Endothelial cell of umbilical vein (primary cell): ENCODE measurements at places on chromosomes 13 and 19.

DNA sequence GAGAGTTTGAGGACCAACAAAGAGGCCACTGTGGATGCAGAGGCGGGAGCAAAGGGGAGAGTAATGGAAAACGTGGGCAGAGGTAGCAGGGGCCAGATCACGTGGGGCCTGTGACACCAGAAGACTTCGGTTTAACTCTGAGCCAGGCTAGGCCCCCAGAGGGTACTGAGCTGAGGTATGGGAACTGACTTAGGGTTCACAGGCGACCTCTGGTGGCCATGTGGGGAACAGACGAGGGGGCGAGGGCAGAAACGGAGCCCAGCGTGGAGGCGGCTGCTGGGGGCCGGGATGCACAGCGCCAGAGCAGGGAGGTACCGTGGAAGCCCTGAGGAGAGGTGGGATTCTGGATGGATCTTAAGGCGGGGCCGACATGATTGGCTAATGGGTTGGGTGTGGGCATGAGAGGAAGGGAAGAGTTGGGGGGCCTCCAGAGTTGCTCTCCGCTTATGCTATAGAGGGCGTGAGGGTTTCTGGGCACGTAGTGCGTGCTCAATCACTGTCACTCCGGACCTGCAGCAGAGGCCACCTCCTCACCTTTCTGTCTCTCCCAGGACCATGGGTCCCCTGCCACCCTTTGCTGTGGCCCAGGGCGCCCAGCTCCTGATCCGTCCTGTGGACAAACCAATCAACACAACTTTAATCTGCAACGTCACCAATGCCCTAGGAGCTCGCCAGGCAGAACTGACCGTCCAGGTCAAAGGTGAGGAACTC lies 13.7 kb downstream of the PVR start:
- peak; percentile 60 for DNase-seq

- DNase-seq, result no peak
Observed at GRCh38 chr13:44819772-44820171, 169.5 kb downstream of the NUFIP1 start.

- DNase-seq, result no peak
Observed at GRCh38 chr13:113869263-113869662, 5.4 kb upstream of the GAS6 start.

- DNase-seq, result no peak
Observed at GRCh38 chr13:24304620-24305019, 4.8 kb upstream of the C1QTNF9 start.

GRCh38 chr19:47210689-47211316 lies 20.2 kb downstream of the BBC3 start:
- DNase-seq, result peak; percentile 91

- no peak for DNase-seq
Observed at GRCh38 chr13:76398425-76398824, 487.8 kb downstream of the KCTD12 start.

DNA sequence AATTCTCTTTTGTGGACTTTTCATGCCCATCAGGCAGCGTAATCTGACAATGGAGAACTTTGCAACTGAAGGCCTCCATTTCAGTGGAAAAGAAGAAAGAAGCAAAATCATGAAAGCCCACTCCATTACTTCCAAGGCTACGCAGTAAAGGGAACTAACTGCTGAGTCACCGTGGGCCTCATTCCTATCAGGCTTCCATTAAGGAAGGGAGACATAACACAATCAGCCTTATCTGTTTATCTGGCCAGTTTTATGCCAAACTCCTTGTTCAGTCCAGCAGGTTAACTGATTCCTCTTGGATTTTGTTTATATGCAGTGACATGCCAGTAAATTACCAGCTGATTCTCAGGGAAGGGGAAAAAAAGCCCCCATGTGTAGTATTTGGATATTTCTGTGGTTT lies 56.8 kb upstream of the KATNAL1 start:
- peak; percentile 87 for DNase-seq

DNA sequence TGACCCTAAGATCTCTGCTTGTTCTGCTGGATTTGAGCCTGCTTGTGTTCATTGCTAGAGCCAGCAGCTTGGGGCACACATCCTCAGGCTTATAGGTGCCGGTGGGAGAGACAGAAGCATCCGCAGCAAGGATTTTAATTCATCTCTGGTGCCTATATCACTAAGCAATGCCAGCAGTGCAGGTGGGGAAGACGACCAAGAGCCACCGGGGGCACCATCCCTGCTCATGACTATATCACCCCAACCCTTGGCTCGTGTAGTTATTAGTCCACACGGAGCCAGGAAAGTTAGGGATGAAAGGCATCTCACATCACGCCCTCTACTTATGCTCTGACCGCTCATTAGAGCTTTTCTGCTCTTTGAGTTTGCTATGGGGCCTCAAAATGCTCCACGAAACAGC lies 298.2 kb downstream of the DCLK1 start:
- DNase-seq, result no peak

DNA sequence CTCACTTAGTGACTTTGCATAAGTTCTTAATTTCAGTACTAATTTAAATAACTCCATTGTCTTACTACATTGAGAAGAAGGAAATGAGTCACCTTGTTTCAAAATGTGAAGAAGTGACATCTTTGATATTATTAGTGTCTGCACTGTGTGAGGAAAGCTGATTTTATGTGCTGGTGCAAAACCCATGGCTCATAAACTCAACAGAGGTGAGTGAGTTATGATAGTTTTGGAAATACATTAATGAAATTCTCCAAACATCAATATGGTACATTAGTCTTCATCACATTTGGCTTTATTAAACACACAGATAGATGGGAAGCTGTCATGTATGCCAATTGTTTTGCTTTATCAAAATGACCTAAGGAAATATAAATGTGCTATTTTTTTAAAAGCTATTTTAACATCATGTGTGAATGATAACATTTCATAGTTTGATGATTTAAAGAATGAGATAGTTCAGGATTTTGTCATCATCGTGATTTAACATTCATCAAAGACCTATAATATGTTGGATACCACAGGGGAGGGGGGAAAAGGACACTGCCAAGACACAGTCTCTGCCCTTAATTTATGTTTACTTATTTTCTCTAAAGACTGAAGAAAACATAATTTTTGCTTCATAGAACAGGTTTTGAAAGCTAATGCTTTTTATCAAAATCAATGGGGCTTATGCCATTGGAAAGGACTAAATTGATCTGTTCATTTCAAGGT lies 902.3 kb upstream of the SLITRK1 start:
- no peak for DNase-seq

DNA sequence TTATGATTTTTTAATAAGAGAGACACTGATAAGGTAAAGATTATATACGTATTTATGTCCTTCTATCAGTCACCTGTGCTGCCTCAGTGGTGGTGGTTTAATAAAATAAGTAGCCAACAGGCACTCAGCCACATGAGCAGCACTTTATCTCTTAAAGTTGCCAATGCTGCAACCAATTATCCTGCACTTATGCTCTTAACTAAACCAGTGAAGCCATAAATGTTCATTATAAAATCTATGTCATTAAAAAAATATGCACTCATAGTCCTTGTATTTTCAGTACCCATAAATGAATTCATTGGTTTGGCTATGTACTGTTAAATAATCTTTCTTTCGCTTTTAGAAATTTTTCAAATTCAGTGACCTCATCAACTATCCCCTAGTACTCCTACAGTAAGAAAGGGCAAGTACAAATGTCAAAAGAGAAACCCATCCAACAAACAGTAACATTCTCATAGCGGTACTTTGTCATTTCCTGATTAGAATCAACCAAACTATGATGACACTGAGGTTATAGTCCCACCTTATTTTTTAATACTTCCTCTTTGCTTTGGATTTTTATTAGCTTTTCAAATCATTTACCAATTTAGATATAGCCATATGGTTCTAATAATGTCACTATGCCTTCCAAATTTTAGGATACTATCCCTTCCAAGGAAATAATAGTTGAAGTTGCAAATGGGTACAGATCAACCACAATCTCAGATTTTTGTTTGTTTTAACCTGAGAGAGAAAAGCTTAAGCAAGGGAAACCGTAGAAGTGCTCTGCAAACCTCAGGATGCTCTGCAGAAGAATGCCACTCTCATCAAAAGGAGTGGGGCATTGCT lies 190.9 kb downstream of the KLF12 start:
- DNase-seq, result no peak

DNA sequence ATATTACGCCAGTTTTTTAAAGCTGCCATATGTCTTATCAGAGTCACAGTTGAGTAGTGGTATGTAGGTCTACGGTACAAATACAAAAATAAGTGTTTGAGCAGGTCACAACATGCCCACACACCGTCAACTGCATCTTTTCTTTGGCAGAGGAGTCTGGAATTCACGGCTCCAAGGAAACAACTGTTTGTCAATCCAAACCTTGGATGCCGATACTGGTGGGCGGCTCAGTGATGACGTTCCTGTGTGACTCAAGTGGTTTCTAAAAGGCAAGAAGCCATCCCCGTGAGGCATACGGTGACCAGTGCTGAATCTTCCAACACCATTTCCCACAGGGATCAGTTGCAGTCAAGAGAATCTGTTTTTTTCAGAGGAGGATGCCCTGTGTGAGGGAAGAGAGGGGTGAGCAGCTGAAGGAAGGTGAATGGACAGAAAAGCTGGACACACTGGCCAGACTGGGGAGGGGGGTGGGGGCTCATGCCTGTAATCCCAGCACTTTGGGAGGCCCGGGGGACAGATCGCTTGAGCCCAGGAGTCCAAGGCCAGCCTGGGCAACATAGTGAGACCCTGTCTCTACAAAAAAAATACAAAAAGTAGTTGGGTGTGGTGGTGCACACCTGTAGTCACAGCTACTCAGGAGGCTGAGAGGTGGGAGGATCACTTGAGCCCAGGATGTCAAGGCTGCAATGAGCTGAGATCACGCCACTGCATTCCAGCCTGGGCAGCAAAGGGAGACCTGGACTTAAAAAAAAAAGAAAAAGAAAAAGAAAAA lies 22.8 kb upstream of the CEBPG start:
- DNase-seq, result no peak

GRCh38 chr19:40703029-40703755 lies 12.7 kb upstream of the NUMBL start:
- DNase-seq, result no peak

GRCh38 chr13:112743451-112744167 lies 53.8 kb downstream of the ATP11A start:
- no peak for DNase-seq

- no peak for DNase-seq
Observed at GRCh38 chr13:112793545-112794445, 104.0 kb downstream of the ATP11A start.

DNA sequence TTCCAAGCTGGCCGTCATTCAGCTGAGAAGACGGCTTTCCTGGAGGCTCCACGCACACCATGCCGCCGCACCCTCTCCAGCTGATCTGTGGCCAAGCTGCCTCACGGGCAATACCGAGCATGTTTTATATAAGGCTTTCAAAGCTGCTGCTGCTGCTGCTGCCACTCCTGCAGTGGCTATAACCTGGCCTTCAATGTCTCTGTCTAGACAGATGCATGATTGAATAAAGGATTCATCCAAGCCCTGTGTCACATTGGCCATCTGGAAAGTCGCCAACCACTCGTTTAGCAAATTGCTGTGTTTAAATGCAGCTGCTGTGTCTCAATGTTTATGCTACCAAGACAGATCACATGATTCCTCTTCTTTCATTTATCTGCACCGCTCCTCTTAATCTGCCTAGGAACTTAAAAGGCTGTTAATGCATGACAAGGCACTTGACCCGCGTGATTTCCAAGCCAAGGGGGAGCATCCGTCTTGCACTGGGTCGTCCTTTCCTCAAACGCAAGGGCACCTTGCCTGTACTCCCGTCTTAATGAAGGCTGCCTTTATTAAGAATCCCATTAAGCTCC lies 114.3 kb downstream of the TEX26 start:
- no peak for DNase-seq

GRCh38 chr13:46908501-46908900 lies 11.6 kb upstream of the HTR2A start:
- no peak for DNase-seq

- peak; percentile 67 for DNase-seq
Observed at GRCh38 chr19:53365134-53365898, at the start of gene ZNF525. ZNF525 (plus strand) TSS chr19:53365705; CDS start chr19:53372282, 6,577 bp downstream.

- no peak for DNase-seq
Observed at GRCh38 chr19:39934584-39935363, at the start of gene FCGBP. FCGBP (minus strand) TSS chr19:39934634.

DNA sequence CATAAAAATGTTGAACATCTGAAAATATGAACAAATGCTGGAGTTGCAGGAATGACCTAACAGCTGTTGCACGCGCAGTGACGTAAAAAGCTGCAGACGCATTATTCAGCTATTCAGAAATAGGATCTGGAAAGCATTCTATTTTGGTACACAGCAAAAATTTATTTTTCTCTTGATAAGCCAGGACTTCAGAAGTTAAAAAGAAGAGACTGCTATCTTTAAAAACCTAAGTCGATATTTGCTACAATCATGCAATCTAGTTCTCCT lies 36.9 kb upstream of the STARD13 start:
- DNase-seq, result no peak

DNA sequence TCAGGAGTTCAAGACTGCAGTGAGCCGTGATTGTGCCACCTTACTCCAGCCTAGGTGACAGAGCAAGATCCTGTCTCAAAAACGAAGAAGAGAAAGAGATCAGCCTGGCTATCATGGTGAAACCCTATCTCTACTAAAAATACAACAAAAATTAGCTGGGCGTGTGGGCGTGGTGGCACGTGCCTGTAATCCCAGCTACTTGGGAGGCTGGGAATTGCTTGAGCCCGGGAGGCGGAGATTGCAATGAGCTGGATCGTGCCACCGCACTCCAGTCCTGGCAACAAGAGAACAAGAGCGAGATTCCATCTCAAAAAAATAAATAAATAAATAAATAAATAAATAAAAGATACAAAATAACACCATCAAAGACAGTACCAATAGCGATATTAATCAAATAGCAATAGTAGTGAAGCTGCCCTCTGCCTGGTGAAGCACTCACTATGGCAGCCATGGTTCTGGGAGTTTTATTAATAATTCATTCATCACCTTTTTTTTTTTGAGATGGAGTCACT lies 53.9 kb downstream of the NFIC start:
- DNase-seq, result no peak

GRCh38 chr13:43787518-43787891 lies 733 bp upstream of the ENOX1 start:
- DNase-seq, result no peak

DNA sequence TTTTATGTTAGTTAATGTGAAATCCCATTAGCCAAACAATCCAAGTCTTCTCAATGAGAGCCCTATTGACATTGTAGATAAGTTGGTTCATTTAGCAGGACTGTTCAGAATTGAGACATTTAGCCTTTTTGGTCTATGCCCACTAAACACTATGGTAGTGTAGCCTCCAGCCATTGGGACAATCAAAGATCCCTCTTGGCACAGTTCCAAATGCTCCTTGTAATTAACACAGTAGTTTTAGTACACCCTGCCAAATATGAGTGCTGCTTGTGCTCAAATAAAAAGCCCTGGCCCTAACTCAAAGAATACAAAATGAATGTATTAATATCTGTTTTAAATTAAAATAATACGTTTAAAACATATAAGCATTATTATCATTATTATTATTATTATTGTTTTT lies 15.4 kb upstream of the FAM216B start:
- DNase-seq, result no peak

DNA sequence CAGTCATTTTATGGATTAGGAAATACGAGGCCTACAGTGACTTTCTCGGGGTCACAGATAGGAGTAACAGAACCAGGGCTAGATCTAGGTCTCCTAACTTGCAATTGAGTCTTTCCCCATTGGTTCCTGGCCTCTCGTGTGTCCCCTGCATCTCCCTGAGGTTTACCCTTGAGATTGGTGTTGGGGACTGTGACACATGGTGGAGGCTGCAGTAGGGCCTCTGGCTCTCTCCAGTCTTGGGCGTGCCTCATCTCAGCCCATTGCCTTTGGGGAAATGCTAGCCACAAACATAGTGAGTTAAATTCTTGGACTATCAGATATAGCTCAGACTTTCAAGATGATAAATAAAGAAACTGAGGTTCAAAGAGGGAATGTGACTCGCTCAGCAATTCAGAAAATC lies 212.1 kb downstream of the KCNRG start:
- DNase-seq, result no peak
